ENCODE measurements at places on chromosomes 1 and 21.

DNA sequence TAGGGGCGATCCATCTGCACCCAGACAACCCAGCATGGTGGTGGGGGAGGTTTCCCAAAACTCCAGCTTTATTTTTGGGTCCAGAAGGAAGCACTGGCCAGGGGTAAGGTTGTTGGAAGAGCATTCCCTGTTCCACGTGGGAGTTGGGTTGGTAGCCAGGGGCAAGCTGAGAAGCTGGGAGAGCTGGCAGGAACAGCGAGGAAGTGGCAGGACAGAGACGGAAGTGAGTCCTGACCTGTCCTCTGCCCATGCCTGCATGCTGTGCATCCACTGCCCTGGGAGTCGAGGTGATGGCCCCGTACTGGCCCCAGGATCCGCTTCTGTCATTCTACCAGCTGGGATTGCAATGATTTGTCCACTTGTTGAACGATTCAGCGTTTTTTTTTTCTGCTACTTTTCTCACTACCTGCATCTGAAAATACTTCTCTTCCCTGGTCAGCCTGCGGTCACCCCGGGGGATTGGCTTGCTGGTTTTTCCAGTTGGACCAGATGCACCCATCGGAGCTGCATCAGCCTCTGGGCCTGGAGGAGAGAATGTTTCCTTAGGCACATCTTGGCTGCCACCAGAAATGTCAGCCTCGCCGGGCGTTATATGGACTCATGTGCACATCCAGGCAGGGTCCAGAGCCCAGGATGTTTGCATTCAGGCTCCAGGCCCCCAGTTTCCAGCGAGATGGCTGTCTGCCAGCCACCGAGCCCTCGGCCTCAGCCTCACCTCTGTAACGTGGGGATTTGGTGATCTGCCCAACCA, 28.3 kb upstream of the TMPRSS2 start:
- no peak for DNase-seq

- peak; percentile 38 for DNase-seq
Observed at GRCh38 chr21:27796106-27796505, 829.2 kb upstream of the ADAMTS5 start.

DNA sequence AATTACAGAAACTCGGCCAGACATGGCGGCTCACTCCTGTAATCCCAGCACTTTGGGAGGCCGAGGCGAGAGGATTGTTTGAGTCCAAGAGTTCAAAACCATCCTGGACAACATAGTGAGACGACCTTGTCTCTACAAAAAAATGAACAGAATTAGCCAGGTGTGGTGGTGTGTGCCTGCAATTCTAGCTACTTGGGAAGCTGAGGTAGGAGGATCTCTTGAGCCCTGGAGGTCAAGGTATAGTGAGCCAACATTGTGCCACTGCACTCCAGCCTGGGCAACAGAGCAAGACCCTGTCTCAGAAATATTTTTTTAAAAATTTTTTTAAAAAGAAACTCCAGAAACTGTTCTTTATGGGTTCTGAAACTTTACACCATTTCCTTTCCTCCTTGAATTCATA, 38.4 kb upstream of the IFNGR2 start:
- no peak for DNase-seq

DNA sequence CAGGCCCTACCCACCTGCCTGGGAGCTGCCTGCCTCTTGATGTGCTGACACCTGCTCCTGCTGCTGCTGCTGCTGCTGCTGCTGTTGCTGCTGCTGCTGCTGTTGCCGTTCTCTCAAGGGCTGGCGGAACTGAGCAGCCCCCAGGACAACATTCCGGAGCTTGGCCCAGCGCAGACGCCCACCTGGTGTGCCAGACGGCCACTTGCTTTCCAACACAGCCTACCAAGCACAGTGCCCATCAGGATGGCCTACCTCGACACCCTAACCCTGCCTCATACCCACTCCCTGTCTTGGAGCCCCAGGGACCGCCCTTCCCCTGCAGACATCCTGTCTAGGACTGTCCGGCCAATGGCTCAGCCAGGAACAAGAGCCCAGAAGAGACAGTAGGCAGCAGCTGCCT, 11.8 kb downstream of the DENND4B start:
- no peak for DNase-seq

GRCh38 chr1:1073743-1074587, at the start of gene RNF223:
RNF223 (minus strand) TSS chr1:1074306; CDS start chr1:1072566, 1,740 bp downstream.
- DNase-seq = no peak

- no peak for DNase-seq
Observed at GRCh38 chr1:9907441-9907840, 2.6 kb downstream of the CTNNBIP1 start.
